ENCODE measurements at places on chromosomes 12 and 14. TPM values are rescaled to one million over a fixed set of nuclear protein-coding genes. Genes with fewer than 3 reads are reported as not detected.

The IFNG-AS1 gene
- polyA plus RNA-seq = not detected

The GRIN2B gene
- polyA plus RNA-seq = not detected

The MANSC1 gene
- polyA plus RNA-seq = 21.4 TPM

The AMN gene
- 43.0 TPM for polyA plus RNA-seq

The NUMB gene
- polyA plus RNA-seq = 45.6 TPM

The ETFBKMT gene
- polyA plus RNA-seq = 1.4 TPM

- no peak overlapping the region for H3K27ac ChIP-seq
- H3K36me3 ChIP-seq = no peaks in the 10 kb centered on the region
- H3K4me3 ChIP-seq = no peak overlapping the region
- no peak for DNase-seq
Measured at GRCh38 chr12:38664661-38665269, 240.6 kb downstream of the CPNE8 start.

DNA sequence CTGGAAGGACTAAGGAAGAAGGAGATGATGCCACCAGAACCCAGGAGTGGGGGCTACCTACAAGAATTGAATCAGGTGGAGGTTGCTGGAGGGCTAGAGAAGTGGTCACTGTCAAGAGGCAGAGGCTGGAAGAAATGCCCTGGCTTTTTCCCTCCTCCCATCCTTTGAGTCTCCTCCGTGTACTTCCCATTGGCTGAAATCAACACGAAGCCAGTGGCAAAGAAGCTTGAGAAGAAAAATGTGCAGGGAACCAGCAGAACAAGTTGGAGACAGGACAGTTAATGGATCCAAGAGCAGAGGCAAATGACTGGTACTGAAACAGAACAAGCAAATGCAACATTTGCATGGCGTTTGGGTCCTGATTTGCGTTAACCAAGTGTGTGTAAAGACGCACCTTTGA lies 9.1 kb upstream of the FBLN5 start:
- H3K36me3 ChIP-seq = no peaks in the 10 kb centered on the region
- no peaks in the 10 kb centered on the region for H3K4me1 ChIP-seq
- DNase-seq = no peak
- no peak overlapping the region for H3K27ac ChIP-seq
- H3K27me3 ChIP-seq = no peaks in the 10 kb centered on the region

GRCh38 chr14:19823765-19824164 lies 20.2 kb downstream of the OR4N2 start:
- H3K27me3 ChIP-seq = no peaks in the 10 kb centered on the region
- no peaks in the 10 kb centered on the region for H3K4me1 ChIP-seq
- H3K36me3 ChIP-seq = no peaks in the 10 kb centered on the region
- H3K4me3 ChIP-seq = no peak overlapping the region
- no peak for DNase-seq
- no peak overlapping the region for H3K27ac ChIP-seq

DNA sequence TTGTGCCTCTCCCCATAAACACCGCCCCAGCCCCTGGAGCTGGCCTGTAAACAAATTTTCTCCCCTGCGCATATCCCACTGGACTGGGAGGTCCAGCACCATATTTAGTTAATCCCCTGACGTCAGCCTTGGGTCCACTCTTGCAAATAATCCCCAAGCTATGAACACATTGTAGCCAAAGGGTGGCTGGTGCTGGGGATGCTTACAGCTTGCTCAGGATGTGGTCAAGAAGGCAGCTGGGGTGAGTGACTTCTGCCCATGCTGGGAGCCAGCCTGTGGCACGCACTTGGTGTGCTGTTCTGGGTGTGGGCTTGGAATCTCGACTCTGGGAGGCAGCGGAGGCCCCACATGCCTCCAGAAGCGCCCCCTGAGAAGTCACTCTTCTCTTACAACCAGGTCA lies 32.1 kb downstream of the CMKLR1 start:
- H3K36me3 ChIP-seq = no peaks in the 10 kb centered on the region
- peaks cover 43% of the 10 kb centered on the region for H3K4me1 ChIP-seq
- H3K4me3 ChIP-seq = no peak overlapping the region
- H3K27ac ChIP-seq = peak overlapping the region; percentile 75
- H3K27me3 ChIP-seq = no peaks in the 10 kb centered on the region

DNA sequence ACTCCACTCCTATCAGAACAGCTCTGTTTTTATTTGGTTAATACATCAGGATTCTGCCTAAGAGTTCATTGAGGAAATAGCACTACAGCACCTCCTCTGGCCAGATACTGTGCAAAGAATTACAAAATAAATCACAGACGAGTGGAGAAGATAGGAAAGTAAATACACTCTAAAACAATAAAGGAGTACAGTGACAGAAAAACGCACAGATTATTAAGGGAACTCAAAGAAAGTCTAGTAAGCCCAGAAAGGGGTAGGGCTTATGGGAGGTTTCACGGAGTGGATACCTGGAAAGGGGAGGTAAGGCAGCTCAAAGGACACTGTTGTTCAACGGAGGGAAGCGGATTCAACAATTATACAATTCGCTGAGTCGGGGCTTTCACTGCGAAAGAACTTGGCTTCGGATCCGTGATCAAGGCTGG lies 5.5 kb downstream of the OR10AD1 start:
- no peaks in the 10 kb centered on the region for H3K36me3 ChIP-seq
- no peak for DNase-seq
- peak overlapping the region; percentile 51 for H3K4me3 ChIP-seq
- no peaks in the 10 kb centered on the region for H3K4me1 ChIP-seq

DNA sequence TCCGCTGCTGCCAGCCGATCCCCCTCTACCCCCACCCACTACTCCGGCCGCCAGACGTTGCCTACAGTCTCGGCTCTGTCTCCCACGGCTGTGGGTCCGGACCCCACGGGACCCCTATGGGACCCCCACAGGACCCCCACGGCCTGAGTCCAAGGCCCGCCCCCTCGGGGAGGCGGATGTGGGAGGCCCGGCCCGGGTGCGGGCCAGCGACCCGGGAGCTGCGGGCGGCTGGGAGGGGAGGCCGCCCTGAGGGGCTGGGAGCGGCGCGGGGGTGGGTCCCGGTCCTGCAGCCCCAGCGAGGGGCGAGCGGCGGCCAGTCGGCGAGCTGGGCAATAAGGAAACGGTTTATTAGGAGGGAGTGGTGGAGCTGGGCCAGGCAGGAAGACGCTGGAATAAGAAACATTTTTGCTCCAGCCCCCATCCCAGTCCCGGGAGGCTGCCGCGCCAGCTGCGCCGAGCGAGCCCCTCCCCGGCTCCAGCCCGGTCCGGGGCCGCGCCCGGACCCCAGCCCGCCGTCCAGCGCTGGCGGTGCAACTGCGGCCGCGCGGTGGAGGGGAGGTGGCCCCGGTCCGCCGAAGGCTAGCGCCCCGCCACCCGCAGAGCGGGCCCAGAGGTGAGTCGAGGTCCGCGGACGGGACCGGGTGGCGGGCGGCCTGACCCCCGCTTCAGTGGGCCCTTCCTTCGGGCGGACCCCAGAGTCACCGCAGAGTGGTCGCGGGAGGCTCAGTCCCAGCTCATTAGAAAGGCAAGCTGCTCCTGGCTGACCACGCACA lies at the start of gene ACVRL1:
TSS of gene ACVRL1 (plus strand) at position 422 of the 773 bp plus-strand sequence. CDS start 4,971 bp downstream, outside the sequence.
- peak within 1 kb of the TSS; percentile 77 for H3K27ac ChIP-seq
- H3K27me3 ChIP-seq = peaks cover 18% of the 10 kb centered on the region
- no peaks in the 10 kb centered on the region for H3K36me3 ChIP-seq
- peaks cover 24% of the 10 kb centered on the region for H3K4me1 ChIP-seq
- peak within 1 kb of the TSS; percentile 28 for H3K4me3 ChIP-seq
- DNase-seq = peak; percentile 69

DNA sequence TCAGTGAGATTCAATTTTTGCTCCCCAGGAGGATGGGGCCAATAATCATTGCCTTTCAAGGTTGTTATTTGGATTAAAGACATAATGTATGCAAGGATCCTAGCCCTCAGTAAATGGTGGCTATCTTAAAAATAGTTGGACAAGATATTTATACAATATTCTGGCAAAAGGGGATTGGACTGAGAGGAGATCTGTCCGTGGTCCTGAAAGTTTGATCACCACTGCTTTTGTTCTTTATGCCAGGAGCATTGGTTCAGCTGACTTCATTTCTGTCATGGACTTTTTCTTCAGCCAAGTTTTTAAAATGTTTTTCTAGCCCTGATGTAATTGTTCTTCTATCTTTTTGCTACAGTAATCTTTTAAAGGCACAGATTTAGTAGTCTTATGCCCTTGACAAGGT lies 70.2 kb upstream of the TCL1A start:
- no peak for DNase-seq
- H3K27ac ChIP-seq = no peak overlapping the region
- H3K27me3 ChIP-seq = no peaks in the 10 kb centered on the region

Data from sigmoid colon (tissue), 7 donors.